ENCODE measurements at places on chromosomes 4 and X.

DNA sequence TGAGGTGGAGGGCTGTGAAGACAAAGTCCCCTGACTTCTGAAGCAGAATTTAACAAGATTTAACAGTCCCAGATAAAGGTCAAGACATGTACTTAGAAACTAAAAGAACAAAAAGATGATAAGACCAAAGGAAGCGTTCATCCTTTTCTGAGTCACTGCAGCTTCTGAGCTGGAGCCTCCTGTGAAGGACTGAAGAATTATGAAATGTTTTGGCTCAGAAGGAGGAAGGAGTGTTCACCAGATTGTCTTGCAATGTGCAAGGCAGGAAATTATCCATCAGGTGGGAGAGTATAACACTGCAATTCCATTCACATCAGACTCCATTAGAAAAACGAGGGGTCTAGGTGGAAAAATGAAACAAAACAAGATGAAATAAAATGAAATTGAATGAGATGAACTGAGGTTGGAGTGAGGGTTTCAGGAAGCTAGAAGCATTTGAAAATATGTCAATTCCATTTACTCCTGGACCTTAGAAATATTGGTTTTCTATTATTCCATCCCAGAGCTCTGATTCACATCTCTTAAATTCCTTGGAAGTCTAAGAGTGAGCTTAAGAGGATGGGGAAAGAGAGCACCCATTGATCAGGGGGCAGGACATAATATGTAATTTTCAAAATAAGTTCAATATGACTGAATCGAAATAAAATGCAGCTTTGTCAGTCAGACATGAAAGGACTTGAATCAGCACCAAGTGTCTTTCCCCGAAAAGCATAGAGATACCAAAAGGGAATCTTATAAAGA is 186.1 kb upstream of the LNX1 start:
- no peak for DNase-seq

DNA sequence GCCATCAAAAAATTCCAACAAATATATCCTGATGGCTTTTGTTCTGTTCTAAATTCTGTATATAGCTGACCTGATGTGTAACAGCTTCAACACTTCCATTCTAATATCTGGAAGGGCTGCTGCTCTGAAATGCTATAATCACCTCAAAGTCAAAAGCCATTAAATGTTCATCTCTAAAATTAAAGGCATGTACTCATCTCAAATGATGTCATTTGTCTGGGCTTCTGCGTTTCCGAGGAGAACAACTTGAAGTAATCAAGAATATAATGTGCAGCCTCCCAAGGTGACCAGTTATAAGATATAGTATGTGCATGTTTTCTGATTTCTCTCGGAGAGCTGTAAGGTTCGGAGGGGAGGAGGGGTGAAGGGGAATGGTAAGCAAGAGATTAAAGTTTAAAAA is 237.6 kb downstream of the SCFD2 start:
- DNase-seq, result no peak

DNA sequence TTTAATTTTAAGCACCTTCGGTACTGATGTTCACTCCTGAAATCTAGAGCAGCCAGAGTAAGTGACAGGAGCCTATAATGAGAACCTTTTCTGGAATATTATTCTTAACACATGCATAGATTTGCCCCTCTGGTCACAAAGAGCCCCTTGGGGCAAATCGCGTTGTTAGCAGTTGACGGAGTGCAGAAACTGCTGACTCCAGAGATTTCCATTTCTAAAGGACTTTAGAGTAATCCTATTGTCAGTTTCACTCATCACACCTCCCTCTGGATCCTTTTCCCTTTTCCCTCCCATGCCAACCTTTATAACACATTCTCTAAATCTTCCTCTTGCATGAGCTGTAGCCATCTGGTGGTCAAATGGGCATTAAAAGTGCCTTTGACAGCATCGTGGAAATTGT is 264.9 kb upstream of the PRPS2 start:
- no peak for DNase-seq

DNA sequence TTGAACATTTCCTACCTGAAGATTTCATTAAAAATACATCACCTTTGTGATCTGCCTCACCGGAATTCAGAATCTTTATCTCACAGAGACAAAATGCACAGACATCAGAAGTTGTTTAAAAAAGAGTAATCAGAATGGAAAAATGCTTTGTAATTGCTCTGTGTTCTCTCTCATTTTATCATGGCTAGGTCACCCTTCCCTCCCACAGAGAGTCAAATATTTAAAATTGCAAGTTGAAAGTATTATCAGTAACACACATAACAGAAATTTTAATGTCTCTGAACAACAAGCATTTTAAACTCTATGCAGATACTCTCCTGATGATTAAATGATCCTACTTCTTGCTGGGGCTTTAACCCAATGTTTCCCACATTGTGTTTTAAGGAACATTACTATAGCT is 362.0 kb downstream of the CBLL2 start:
- DNase-seq, result no peak

DNA sequence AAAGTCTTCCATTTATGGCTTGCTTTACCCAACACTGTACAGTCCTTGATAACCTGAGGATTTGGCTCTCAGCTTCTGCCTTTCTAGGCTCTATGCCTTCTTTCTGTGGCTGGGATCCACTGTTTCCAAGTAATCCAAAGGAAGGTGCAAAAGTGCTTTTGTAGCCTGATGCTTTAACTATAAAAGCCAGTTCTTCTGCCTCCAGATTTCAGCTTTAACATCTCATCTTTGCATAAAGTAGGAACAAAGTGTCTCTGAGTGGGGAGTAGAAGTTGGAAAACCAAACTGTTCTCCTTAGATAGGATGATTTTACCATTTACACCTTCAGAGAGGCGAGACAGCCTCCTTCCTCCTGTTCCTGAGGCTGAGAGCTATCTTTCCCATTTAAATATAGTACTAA is 11.1 kb upstream of the SEC24D start:
- DNase-seq, result no peak

- DNase-seq, result no peak
Observed at GRCh38 chr4:15652841-15653240, 2.3 kb downstream of the FBXL5 start.

DNA sequence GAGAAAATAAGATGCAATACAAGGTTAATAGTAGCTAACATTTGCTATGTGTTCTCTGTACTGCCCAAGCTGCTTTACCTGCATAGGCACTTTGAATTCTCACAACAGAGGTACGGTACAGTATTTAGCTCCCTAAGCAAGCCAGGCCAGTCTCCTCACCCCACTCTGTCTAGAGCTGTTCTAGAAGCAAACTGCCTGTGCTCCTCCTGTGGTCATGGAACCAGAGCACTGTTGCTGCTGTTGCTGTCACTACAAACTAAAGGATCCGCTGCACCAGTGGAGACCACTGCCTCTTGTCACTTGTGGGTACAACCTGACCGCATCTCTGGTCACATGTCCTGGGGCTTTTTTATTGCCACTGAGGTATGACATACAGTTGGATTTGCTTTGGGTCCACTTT is 19.6 kb downstream of the ZNF330 start:
- DNase-seq, result no peak

DNA sequence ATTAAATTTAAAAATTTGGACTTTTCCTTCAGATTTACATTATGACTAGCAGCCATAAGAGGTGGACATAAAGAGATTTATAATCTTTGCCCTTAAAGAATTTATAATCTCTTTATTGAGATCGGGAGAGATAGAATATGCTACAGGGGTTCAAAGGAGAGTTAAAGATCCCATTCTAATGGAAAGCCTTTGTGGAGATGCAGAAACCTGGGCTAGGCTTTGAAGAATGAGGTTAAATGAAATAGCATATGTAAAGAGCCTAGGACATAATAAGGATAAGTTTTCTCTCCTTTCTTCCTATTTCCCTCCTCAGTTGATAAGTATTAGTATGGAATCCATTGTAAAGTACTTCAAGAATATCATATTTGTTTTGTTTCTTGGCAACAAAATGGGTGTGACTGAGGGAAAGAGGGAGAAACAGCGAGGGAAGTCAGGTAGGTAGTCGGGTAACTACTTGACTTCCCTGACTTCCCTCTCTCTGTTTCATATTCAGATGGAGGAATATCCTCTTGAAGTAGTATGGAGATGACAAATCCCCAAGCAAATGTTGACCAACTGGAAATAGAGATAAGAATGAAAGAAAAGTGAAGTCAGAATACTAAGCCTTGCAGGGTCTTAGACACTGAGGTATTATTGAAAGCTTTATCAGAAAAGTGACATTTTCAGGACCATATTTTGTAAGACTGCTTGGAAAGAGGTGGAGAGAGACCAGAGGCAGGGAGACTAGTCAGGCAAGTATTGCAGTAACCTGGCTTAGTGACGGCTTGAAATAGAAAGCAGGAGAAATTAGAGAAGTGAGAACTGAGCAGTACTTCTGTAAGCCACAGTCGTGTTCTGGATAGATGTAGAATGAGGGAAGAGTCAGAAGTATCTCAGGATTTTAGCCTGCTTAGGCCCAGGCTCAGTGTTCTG is 82.9 kb downstream of the PDLIM5 start:
- no peak for DNase-seq

DNA sequence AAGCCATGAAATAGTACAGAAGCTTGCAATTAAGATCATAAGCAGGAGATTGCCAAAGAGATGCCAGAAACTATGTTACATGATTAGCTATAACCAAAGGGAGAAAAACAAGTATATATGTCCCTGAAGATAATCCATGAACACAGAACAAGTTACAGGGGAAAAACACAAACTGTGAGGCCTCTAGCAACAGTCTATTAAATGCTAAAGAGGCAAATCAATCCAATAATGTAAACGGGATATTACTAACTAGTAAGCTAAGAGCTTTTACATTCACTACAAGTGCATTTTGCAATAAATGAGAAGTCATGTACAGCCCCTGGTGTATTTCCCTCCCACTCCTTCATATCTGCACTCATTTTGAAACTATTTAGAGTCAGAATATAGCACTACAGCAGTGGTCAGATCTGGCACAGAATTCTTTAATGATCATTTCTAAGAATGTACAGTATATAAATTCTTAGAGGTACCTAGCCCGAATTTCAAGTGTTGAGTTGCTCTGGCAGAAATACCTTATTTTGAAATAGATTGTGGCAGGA is 449.8 kb upstream of the SMIM31 start:
- no peak for DNase-seq

GRCh38 chrX:154329294-154329693 is 33.7 kb downstream of the TKTL1 start:
- DNase-seq, result no peak

GRCh38 chr4:107432451-107432850 is 287.6 kb downstream of the PAPSS1 start:
- DNase-seq, result no peak

DNA sequence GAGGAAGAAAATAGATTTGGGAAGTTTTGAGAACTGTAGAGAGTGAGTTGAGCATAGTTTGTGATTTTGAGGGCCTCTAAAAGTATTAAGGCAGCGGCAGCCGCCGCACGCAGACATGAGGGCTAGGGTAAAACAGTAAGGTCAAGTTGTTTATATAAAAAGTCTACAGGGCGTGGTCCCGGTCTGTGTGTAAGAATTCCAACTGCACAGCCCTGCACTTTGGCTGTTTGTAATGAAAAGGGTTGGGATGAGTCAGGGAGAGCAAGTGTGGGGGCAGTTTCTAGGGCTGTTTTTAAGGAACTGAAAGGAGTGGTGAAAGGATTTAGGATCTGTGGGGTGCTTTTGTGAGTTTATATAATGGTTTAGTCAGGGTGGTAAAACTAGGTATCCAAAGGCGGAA is 55.0 kb downstream of the BEX3 start:
- DNase-seq, result no peak

- no peak for DNase-seq
Observed at GRCh38 chrX:121014826-121015225, 29.3 kb upstream of the CT47A1 start.

DNA sequence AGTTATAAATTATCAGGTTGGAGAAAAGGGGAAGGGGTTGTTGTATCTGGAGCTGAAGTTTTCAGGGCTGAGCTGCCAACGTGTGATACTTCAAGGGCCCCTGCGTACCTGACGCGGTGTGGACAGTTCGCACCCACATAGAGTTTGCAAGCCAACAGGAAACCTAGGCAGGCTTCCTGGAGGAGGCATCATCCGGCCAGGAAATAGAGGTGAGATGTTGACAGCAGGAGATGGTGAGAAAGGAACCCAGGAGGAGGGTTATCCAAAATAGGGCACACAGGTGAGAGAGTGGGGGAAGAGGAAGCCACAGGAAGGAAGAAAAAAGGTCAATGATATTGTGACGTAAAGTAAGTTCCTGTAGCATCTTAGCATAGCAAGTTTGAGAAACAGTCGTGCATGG is 127.2 kb downstream of the DHRSX start:
- no peak for DNase-seq

DNA sequence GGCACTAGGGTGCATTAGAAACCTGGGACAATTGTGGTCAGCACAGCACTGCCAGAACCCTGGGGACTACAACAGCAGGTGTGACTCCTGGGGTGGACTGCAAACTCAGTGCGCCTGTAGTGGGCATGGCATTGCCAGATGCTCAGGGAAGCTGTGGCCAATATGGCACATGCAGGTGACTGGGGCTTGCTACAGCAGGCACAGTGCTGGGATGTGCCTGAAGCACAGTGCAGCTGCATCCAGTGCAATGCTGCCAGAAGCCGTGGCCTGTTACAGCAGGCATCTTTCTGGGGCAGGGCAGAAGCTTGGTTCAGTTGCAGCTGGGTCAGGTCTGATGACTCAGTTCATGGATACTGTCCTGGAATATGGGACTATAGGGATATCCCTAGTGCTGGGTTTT is 445.8 kb downstream of the CCSER1 start:
- no peak for DNase-seq

DNA sequence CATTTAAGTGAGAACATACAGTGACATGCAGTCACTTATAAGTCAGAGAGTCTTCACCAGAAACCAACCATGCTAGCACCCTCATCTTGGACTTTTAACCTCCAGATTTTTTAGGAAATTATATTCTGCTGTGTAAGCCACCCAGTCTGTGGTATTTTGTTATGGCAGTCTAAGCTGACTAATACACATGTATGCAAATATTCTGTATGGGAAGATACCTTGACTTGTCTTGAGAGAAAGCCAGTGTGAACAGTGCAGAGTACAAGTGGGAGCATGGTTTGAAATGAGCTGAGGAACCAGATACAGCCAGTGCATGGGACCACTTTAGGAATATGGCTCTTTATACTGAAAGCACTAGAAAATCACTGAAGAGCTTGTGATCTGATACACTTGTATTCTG is 110.4 kb upstream of the MAP9 start:
- DNase-seq, result no peak

GRCh38 chrX:39839371-39839770 is 258.4 kb downstream of the BCOR start:
- no peak for DNase-seq

DNA sequence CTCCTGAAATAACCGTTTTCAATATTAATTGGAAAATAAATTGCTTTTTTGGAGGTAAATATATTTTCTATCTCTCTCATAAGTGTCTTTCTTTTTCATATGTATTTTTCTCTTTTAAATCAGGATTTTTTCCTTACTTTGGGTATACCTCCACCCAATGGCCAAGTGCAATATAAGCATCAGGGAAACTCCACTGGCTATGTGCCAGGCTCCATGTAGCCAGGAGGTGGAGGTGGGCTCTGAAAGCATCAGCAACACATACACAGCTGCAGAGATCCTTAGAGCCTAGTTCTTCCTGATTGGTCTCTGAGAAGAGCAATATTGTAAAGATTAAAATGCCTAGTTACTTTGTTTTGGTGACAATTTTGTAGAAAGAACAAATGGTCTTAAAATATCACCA is 3.4 kb downstream of the GABRA2 start:
- no peak for DNase-seq
